ENCODE measurements at places on chromosomes 5 and 9.

- no peak for DNase-seq
Observed at GRCh38 chr5:168117469-168117868, 174.0 kb upstream of the WWC1 start.

DNA sequence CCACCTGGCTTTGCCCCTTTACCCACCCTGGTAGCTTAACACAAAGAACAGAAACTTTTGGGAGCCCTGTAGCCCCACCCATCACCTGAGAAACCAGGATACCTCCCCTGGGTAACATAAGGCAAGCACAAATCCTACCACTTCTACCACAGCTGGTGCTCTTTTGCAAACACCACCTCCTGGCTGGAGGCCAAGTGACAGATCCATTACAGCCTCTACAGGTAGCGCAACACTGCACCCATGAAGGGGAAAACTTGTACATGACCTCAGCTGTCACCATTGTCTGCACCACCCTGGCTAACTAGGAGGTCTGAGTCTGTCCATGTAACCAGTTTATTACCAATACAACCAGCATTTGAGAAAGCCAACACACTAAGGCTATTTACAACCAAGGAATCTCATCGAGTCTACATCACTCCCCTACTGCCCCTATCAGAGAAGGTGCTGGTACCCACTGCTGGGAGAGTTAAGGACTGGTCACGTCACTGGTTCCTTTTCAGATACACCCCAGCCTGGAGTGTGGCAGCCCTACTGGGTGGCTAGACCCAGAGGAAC is 128.6 kb downstream of the PJA2 start:
- DNase-seq: no peak

- peak; percentile 50 for DNase-seq
Observed at GRCh38 chr9:127568971-127569885, 42.8 kb upstream of the STXBP1 start.

GRCh38 chr5:34690898-34691297 is 34.8 kb downstream of the RAI14 start:
- DNase-seq: no peak

GRCh38 chr5:64188776-64189175 is 23.1 kb downstream of the RNF180 start:
- DNase-seq: no peak

GRCh38 chr5:106415541-106415940 is 1255.2 kb downstream of the EFNA5 start:
- DNase-seq: no peak

GRCh38 chr9:68817079-68817875 is 112.2 kb downstream of the PIP5K1B start:
- no peak for DNase-seq

DNA sequence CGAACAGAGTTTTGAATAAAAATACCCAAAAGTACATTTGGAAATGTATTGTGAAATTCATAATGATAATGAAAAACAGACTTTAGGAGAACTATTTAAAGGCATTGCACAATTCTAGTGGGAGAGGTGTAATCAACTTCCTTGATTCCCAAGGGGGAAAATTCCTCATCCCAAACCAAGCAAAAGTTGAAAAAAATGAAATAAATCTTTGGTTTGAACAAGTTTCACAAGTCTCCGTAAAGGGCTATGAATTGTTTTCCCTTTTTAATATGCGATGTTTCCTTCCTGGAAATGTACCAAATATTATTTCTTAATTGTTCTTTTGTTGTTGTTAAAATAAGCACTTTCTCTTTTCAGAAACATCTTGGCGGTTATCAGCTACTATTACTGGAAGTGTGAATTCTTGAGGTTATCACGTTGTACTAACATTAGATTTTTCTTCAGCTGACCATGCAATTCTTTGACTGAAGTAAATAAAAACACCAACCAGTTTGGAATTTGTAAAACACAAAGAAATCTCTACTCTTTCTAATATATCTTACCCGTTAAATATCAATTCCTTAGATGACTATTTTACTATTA is 59.3 kb downstream of the SVEP1 start:
- DNase-seq: no peak

DNA sequence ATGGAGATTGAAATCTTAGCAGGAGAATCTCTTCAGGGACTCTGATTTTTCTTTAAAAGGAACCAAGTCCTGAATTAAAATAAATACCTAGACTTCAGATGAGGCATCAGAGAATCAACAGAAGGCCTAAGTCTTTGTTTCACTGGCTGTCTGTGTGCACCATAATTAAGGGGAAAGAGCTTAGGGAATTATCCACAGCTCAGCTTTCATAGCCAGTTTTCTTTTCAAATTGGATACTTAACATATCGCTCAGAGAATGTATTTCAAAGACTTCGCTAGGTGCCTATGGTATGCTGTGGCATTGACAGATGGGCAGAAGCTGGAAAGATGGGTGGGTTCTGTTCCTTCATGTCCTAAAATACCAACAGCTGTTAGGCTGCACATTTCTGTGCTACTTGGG is 325.8 kb downstream of the TMEM38B start:
- DNase-seq: no peak

- no peak for DNase-seq
Observed at GRCh38 chr5:150429410-150429873, 16.7 kb upstream of the CD74 start.

GRCh38 chr5:36200513-36200912 is 41.2 kb downstream of the NADK2 start:
- no peak for DNase-seq

DNA sequence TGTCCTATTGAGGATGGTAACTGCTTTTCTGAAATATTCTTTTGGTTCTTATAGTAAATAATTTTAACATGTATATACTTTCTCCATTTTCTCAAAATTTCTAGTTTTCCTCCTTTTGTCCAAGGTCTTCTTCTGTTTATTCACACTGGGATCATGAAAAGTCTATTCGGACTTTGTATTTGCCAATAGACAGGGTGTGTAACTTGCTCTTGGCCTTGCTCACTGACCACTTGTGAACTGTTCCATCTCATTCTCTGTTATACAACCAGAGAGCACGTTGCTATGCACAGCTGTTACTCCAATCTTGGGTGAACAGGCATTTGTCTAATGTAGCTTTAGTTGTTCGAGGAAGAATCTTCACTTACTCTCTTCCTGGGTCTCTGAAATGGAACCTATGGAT is 388.9 kb downstream of the SH3GL2 start:
- DNase-seq: no peak

DNA sequence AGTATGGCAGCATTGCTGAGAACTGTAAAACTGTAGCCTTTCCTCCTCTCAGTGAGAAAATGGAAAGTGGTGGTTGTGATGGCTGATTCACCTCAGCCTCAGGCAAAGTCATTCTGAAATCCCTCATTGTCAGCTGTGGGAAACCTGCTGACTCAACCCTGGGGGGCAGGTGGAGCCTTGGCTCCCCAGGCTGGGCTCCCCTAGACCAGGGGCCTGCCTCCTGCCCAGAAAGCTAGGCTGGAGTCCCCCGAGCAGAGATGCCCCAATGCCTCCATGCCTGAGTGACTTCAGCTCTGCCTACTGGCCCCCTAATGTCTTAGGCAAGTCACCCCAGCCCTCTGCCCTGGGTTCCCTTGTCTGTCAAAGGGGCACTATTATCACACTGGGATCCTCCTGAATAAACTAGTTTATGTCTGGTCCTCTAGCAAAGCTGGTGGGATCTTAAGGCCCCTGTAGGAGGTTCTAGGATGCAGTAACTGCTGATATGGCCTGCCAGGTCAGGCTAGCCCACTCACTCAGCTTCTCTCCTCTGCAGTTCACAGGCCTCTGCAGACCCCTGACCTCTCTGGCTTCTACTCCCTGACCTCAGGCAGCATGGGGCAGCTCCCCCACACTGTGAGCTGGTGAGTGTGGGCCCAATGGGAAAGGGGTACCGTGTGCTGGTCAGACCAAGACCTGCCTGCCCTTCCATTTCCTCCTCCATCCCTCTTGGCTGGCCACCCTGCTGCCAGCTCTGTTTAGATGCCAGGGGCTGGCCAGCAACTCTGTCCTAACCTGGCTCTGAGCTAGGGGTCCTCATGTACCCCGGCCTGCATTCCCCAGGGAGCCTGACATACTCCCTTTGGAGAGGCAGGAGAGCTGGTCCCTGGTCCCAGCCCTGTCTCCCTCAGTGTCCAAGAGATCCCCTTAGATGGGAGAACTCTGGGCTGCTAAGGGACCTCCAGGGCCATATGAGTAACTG is 24.2 kb downstream of the TCF7 start:
- DNase-seq: no peak

DNA sequence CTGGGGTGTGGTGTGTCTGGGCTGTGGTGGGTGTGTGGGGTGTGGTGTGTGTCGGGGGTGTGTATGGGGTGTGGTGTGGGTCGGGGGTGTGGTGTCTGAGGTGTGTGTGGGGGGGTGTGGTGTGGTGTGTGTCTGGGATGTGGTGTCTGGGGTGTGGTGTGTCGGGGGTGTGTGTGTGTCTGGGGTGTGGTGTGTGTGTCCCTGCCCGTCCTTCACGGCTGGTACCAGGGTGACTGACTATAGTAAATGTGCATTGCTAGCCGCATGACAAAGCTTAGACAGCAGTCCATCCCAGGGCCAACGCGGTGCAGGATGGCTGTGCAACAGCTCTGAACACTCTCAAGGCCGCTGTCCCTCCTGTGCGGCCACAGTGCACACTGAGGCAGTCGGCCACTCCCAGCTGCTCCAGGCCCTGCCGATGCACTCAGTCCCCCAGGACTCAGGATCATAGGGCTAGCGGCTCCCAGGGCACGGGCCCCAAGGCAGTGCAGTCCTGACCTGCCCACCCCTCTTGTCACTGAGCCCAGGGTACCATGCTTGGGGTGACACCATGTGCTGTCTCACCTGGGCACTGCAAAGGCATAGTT is 54.0 kb downstream of the SECISBP2 start:
- DNase-seq: no peak

- DNase-seq: no peak
Observed at GRCh38 chr9:126582427-126582826, 31.3 kb upstream of the LMX1B start.

DNA sequence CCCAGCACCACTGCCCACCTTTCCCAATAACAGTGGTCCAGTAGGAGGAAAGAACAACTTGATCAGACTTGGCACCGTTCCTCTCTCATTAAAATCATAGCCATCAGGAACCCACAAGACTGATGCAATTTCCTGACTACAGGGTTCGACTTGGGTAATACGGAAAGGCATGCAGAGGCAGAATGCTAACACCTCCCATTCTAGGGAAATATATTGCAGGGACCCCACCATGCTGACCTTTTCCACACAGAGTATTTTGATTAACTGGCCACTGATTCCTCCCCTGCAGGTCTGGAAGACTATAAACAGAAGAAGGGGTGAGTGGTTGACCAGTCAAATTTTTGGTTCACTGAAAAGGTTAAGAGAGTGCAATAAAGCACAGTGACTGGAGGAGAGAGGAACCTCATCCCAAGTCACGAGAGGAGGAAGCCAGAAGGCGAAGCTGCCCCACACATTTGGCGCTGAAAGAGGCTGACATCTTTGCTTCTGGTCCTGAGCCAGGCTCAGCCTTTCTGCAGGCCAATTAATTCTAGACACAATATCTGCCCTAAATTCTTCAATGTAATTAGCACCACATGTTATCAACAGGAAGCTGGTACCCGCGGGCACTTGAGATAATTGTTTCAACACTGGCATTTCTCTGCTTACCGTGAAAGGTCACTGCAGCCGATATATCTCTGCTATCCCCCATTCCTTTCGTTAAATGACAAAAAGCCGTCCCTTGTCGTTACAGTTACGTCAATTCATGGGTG is 64.7 kb upstream of the SPOCK1 start:
- peak; percentile 45 for DNase-seq

DNA sequence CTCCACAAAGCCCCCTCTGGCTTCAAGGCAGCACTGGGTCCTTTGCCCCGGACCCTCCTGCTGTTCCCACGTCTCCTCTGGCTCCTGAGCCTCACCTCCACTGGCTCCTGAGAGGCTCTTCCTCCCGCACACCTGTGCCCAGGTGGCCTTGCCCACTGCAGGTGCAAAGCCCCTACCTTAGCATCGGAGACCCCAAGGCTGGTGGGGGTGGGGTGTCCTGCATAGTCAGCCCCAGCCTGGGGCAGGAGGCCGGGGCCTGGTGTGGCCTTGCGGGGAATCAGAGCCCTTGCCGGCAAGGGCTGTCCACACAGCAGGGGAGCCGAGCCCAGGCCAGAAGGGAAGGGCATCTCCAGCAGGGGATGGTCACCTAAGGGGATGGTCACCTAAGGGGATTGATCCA is 41.3 kb upstream of the CEP72 start:
- DNase-seq: no peak

GRCh38 chr9:88041447-88041846 is 67.1 kb upstream of the CDK20 start:
- DNase-seq: peak; percentile 0

DNA sequence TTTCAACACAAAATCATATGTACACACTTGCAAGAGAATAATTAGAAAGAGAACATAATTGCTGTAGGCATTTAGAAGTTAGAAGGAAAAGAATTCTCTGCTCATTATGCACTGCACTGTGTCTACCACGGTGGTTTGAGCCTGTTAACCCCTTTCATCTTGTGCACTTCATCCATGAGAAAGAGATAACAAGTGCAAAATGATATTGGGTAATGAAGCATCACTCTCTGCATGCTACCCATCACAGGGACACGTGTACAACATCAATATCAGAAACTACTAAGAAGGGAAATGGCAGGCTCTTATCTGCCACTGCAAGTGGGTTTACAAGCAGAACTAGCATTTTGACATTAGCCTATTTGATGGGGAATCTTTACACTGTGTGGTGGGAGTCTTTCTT is 202.6 kb downstream of the CDH12 start:
- no peak for DNase-seq

DNA sequence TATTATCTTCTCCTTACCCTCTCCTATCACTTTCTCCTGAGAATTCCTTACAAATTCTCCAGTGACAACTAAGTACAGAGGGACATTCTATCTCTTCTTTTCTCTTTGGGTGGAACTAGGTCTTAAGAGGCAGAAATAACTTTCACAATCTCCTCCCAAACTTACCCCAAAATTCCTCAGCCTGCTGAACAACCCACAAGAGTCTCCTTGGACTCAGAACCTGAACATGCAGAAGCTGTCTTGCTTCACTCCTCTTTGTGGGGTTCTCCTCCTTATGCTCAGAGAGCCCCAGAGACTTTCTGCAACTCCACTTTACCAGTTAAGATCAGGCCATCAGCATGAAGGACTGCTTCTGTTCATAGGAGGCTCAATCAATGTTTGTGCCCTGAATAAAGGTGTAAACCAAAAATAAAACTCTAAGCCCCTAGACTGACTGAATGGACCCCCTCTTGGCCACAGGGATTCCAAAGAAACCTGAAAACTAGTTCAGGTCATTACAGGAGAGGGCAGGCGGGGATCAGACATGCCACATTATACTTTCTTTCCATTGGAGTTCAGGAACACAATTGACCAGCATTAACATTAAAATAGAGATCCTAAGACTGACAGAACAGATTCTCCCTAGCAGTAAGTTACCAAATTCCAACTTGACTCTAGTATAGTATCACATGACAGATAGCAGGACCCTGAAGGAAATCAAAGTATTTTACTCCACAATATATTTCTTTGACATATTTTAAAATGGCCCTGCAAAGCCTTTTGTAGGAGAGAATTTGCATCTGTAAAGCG is 179.7 kb upstream of the FBXL17 start:
- no peak for DNase-seq

GRCh38 chr5:150161242-150162141 is 5.1 kb upstream of the CDX1 start:
- no peak for DNase-seq

GRCh38 chr5:83731638-83732037 is 11.0 kb upstream of the HAPLN1 start:
- DNase-seq: no peak
